ENCODE measurements at places on chromosomes 7 and 10. TPM values are rescaled to one million over a fixed set of nuclear protein-coding genes. Genes with fewer than 3 reads are reported as not detected.

- DNase-seq, result no peak
These were observed 363.3 kb downstream of the TYW1 start for GRCh38 chr7:67359900-67360299.

- DNase-seq, result no peak
These were observed 59.2 kb downstream of the HK1 start for GRCh38 chr10:69337296-69338132.

GRCh38 chr10:90032519-90032918 is 331.1 kb downstream of the KIF20B start:
- DNase-seq, result no peak

DNA sequence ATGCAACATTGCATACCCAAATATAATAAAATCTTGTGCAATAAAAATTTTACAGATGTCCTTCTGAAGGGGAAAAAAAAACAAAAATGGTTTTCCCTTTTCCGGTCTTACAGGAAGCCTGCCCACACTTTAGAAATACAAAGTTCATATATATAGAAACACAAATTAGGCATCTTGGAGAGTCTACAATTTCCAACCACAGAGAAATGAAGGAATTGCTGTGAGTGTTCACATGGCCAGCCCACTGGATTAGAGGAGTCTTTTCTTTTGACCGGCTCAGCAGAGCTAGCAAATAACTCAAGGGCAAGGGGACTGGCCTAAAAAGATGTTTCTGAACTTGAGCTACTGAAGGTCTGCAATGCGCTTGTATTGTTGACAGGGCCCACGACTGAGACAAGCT is 92.4 kb downstream of the GLI3 start:
- DNase-seq, result no peak

GRCh38 chr7:157471259-157472125 is 134.7 kb downstream of the DNAJB6 start:
- DNase-seq, result no peak

GRCh38 chr10:20287586-20287985 is 471.4 kb downstream of the PLXDC2 start:
- DNase-seq, result no peak

DNA sequence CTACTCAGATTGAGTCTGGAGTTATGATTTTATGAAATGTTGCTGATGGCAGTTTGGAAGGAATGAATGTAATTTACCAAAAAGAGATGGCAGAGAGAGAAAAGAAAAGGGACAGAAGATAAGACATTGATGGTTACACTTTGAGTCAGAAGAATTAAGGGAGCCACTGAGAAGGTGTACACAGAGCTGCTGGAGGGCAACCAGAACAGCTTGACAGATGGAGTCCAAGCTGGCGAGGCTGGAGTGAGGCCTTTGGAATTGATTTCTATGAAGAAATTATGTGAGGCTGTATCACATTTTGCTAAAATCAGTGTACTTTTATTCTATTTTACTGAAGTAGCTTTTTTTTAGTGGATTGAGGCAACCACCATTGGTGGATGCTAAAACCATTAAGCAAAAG is 740.5 kb downstream of the REEP3 start:
- no peak for DNase-seq

The OR2A42 gene
- 0.12 TPM for polyA plus RNA-seq

The TTYH3 gene
- polyA plus RNA-seq, result 25.1 TPM

The GIMAP4 gene
- polyA plus RNA-seq, result 0.24 TPM
